T-helper 1 cell (primary cell): ENCODE measurements at places on chromosomes 16 and 17.

DNA sequence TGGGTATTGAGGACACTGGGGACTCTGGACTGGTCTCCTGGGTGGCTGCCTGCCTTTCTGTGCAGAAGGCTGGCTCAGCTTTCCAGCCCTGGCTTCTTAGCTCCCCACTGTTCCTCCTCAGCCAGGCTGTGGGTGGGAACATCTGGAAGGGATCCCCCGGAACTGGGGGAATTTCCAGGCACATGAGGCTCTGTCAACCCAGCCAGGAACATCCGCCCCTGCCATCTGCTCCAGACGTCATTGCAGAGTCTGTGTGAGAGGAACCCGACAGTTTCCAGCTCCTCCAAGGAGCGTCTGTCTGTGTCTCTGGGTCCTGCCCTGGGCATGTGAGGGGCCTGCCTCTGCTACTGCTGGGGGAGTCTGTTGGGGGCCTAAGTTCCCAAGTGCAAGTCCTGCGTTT lies 36.2 kb upstream of the CRHR1 start:
- DNase-seq: no peak

- DNase-seq: no peak
Observed at GRCh38 chr16:57775661-57776469, 26.4 kb downstream of the KIFC3 start.

DNA sequence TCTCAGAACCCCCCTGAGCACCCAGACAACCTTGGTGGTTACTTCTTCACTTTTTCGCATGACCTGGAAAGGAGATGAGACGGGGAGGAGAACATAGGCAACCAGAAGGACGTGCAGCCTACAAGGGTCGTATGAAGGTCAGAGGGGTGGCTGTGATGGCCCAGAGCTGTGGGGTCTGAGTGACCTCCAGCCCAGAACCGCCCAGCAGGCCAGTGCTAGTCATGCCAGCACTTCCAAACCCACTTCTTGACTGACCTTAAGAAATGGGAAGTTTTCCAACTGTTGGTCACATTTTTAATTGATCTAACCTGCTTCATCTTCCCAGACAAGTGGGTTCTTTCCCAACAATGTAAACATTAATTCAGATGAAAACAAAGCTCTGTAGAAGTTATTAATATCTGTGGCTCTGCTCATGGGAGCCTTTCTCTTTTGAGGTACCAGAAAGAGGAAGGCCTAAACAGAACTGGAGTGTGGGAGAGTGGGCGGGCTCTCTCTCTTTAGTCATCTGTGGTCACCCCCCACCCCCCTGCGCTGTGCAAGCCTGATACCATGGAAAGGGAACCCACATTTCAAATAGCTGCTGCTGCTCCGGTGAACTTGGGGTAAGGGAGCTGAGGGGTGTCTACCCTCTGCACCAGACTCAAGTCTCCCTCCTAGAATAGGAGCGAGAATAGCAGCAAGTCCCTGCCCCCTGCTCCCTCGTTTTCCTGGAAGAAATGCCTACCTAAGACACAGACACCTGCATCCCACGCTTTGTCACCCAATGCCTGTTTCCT lies 101.6 kb downstream of the RAB11FIP4 start:
- DNase-seq: no peak

- peak; percentile 62 for DNase-seq
Observed at GRCh38 chr17:44221084-44221861, 1.8 kb upstream of the UBTF start.

DNA sequence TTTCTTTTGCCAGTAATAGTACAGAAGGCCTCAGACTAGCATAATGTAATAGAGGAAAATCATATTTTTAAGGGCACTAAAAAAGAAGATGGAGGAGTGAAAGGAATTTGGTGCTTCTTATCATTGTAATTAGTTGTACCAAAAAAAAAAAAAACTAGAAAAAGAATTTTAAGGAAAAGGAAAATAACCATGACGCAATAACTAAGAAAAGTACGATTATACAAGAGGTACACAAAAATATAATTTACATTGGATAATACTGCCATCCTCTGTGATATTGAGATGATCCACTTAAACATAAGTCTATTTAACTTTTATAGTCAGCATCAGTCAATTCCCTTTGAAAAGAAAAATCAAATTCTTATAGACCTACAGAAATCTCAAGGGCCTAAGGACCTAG lies 146.7 kb upstream of the IRX5 start:
- DNase-seq: no peak

DNA sequence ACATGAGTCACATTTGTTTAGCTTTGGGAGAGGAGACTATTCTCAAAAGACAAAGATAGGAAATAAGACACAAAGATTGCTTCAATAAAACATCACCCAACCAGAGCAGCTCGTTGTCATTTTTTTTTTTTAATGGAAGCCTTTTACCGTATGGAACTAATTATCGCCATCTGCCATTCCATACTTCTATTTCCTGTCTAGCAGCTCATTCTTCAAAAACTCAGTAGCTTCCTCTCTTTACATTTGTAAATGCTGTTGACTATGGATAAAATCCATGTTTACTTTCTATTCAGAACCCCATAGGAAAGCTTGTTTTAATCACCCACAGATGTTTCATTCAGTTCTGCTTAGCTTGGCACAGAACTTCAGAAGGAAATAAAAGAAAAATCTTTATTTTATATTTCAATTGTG lies 110.0 kb upstream of the PSMD7 start:
- no peak for DNase-seq

- no peak for DNase-seq
Observed at GRCh38 chr16:49181791-49182518, 99.7 kb downstream of the CBLN1 start.

GRCh38 chr17:57645950-57646665 lies 99.0 kb downstream of the CCDC182 start:
- DNase-seq: no peak

DNA sequence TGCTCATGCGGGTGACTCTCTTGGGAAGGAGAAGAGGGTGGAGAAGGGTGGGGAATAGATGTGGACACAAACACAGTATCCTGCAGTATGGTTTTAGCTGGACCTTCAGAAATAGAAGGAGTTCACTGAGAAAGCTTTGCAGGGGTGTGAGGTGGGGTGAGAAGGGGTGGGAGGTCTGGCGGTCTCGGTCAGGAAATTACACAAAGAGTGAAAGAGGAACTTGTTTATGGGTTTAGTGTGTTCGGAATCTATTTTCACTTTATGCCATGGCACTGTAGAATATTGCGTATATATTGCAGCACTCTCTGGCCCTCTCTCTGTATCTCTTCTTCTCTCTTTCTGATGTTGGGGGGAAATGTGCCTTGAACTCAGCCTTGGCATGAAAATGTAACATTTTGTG lies 148.2 kb upstream of the GOT2 start:
- DNase-seq: no peak

DNA sequence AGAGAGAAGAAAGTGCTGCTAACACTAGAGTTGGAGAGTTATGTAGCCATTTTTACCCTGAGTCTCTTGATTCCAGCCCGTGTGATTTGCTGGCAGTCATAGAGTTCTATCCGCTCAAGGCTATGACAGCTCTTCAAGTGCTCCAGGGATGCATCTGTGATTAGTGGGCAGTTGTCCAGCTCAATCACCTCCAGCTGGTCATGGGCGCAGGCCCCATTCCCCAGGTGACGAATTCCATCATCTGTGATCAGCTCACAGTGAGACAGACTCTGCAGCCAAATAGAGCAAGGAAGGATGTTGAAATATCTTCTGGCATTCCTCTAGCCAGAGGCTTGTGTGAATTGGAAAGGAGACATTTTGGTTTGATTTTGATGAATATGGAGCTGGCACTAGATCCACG lies 38.4 kb upstream of the STAC2 start:
- no peak for DNase-seq

DNA sequence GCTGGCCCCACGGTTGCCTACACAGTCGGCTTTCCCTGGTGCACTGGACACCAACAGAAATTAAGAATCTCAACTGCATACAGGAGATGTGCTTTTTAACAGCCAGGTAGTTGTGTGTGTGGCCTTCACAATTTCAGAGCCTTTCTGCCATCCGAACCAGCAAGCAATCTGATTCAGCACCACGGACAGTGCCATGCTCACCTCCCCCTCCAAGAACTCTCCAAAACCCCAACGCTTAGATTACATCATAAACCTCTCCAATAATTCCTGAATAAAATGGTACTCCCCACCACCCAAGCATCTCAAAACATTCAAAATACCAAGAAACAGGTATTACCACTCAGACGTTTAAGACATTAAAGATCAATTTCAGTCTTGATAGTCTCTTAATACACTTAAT lies 31.8 kb downstream of the USP7 start:
- DNase-seq: peak; percentile 61

GRCh38 chr17:3167574-3167973 lies 29.7 kb upstream of the OR1A2 start:
- no peak for DNase-seq

DNA sequence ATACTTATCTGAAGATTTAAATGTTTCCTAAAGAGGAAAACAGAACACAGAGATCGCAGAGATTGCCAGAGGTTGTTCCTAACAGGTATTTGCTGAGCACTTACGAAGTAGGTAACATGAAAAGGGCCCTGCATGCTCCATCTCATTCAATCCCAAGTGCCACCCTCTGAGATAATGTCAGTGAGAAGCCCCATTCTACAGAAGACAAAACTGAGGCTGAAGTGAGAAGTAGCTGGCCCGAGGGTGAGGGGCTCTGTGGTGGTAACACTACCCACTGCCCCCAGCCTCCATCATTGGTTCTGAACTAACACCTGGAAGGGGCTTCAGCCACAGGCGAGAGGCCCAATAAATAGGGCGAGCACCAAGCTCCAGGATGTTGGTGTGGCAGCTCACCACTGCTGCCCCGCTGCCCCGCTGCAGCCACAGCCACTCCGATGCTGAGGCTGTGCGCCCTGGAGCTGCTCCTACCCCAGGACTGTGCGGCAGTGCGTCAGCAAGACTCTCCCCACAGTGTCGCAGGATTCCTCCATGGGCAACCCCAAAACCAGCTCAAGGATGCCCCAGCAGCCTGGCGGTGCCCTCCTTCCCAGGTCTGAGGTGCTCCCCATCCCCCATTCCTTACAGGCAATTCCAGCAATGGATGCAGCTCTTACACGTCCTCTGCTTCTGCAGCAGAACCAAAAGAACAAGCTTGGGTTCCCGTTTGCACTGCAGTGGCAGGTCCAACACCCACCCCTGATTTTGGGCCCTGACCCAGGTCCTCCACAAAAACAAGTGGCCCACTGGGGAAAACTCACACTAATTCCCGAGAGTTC lies 10.3 kb downstream of the FLCN start:
- DNase-seq: no peak

- DNase-seq: no peak
Observed at GRCh38 chr16:48628359-48628985, 18.5 kb upstream of the N4BP1 start.

DNA sequence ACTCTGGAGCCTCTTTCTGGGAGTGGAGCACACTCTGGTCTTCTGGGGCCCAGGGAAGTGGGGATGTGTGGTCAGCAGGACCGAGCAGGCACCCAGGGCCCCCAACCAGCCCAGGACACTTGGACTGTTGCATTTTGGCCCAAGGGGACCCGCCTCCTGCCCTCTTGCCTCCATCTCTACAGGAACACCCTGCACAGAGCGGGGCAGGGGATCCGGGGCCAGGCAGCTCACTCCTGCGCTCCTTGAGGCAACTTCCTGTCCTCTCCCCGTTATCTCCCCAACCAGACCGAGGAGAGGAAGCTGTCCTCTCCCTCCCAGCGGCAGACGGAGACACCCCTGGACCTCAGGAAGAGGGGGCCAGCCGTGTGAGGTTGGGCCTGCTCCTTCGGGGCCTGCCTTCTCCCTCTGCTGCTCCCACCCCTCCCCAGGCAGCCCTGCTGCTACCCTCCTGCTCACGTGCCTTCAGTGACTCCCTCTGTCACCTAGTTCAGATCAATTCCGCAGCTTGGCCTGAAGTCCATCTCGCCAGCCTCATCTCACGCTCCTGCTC lies 10.0 kb upstream of the ATP2A3 start:
- no peak for DNase-seq

DNA sequence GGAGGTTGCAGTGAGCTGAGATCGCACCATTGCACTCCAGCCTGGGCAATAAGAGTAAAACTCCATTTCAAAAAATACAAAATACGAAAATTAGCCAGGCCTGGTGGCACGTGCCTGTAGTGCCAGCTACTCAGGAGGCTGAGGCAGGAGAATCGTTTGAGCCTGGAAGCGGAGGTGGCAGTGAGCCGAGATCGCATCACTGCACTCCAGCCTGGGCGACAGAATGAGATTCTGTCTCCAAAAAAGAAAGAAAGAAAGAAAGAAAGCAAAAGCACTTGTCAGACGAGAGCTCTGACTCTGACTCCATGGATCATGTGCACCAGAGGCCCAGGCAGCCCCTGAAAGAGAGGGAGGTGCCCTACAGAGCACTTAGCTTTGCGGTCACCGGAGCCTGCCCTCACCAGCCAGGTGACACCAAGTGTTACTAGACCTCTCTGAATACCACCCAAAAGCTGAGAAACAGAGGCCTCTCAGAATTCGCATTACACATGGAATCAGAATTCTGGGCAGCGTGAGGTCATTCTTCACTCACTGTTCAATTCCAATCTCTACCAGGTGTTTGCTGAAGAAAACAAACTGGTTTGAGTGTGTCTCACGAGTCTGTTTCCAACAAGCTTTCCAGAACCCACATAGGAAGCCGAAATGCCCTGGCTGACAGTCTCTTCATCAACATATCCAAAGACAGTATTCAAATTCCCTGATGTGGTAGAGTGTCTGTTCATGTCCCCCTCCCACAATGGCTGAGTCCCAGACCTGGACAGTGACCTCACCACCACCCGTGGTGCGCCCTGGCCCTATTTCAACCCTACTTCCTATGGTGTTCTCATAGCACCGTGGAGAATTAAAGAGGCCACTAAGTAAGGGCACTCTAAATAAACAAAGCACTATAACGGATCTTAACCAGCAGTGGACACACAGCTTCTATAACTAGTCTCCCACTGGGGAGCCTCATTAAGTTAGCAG lies 1.5 kb downstream of the FLCN start:
- DNase-seq: no peak

GRCh38 chr17:8855477-8856204 lies 11.8 kb downstream of the PIK3R6 start:
- DNase-seq: no peak

DNA sequence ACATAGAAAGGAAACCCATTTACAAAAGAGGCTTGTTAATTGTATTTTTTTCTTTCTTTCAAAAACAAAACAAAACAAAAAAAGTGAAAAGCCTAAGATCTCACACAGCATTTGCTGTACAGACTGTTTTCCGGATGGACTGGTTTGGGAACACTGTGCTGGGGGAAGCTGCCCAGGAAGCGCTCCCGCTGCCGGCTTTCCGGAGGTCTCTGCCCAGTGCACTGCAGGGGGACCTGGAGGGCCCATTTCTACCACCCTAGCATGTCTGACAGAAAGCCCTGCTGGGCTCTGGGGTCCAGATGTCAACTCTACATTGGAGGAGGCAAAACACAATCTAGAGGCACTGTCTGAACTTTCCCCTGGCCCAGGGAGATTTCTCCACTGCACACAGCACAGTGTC lies 26.3 kb upstream of the CLEC18B start:
- no peak for DNase-seq
